ENCODE measurements at places on chromosomes 5 and 9. TPM values are rescaled to one million over a fixed set of nuclear protein-coding genes. Genes with fewer than 3 reads are reported as not detected.

DNA sequence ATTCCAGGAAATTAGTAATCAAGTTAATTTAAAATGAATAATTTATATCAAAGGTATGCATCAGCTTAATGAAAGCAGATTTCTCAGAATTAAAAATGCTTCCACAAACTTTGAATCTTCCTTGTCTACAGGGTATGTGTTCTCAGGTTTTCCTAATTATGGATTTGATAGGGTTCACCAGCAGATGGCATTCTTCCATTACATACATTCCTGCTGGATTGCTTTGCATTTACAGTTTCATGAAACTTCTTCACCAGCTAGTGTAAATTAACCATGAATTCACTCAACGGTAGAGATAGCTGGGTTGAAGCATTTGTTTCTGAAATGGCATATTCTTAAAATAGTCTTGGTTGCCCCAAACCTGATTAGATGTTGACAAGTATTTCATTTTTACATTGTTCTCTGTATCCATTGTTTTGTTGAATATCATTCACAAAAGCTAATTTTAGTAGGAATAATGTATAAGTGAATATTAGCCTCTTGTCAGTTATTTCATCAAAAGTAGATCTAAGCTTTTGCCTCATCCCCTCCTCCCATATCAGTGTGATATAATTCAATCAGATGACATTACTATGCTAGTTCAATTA, 68.7 kb upstream of the WDR41 start:
- no peak for DNase-seq

The ALDH7A1 gene
- total RNA-seq = 27.0 TPM

The RNF208 gene
- total RNA-seq = 14.5 TPM

The PRLR gene
- total RNA-seq = 7.9 TPM

The EIF4E1B gene
- total RNA-seq = 0.26 TPM

- DNase-seq = no peak
These were observed 66.2 kb downstream of the TRIO start for GRCh38 chr5:14209222-14209822.

GRCh38 chr5:71471193-71471592, 15.7 kb downstream of the BDP1 start:
- no peak for DNase-seq

The ACTBL2 gene
- total RNA-seq = not detected

- DNase-seq = no peak
These were observed 170.0 kb downstream of the ARL15 start for GRCh38 chr5:54140247-54140840.

- no peak for DNase-seq
These were observed 671.4 kb downstream of the NR2F1-AS1 start for GRCh38 chr5:92909602-92909962.

- no peak for DNase-seq
These were observed 61.1 kb downstream of the COL23A1 start for GRCh38 chr5:178529080-178529479.

The OTP gene
- not detected for total RNA-seq

The SPATA31D4 gene
- total RNA-seq = not detected
